ENCODE measurements at places on chromosomes 11 and 22.

GRCh38 chr11:65150509-65151299 is 16.4 kb upstream of the SYVN1 start:
- no peak for DNase-seq

DNA sequence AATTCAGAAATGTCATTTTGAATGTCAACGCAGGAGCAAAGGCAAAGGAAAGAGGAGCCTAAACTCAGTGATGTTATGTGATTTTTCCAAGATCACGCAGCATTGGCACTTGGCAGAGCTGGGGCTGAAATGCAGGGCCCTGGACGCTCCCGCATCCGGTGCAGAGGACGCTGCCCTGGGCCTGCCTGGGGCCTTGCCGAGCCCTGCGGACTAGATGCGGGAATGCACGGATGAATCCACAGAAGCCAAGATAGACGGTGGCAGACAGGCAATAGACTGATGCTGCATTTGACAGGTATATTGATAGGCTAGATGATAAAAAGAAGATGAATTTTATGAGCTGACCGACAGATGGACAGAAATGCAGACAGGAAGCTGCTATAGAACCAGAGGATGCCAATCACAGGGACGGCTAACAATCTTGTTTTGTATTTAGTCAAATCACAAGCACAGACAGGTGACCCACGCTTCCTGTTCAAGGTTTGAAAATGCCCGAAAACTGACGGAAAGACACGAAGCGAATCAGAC is 696 bp upstream of the MARK2 start:
- DNase-seq = no peak

DNA sequence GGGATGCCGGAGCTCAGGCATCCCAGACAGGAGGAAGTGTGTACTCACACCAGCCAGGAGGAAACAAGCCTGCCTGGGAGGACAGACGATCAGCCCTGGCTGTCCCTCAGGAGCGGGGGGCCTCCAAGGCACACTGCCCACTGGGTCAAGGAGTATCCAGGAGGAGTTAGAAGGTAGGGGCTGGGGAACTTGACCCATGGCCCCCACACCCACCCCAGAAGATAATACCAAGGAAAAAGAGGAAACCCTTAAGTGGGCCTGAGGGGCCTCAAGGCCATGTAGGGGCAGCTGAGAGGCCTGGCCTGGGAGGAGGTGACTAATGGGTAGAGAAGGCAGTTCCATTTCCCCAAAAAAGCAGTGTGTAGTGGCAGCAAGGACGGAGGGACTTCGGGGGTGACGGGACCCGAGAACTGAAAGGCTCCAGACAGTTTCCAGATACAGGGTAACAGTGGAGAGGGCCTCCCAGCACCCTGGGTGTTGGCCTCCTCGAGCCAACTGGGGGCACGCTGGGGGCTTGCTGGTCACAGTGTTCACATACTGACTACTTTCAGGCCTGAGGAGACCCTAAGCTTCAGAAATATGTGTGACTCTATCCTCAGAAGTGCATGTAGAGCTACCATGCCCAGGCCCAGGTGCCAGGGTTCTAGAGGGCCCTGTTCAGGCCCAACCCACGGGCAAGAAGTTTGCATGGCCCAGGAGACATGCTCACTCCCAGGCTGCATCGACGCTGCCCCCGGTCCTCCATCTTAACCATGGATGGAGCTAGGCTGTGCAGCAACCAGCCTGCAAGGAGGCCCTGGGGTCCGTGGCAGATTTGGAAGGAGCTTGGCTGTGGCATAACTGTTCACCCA is 75.7 kb upstream of the PITPNB start:
- no peak for DNase-seq

DNA sequence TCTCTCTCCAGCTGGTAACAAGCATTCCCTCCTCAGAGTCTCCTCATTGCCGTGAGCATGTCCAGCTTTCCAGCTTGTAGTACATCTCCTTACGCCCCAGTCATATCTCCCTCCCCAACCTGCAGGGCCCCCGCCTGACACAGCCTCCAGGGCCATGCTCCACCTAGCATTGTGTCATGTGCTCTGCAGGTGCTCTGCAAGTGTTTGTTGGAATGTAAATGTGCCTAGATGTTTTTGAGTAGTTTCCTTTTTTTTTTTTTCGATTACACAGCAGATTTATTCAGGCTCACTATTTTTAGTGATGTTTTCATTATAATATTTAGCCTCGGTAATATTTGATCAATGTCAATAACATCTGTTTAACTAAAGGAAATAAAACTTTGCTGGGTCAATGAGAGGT is 82.5 kb downstream of the NCAM1 start:
- DNase-seq = no peak

DNA sequence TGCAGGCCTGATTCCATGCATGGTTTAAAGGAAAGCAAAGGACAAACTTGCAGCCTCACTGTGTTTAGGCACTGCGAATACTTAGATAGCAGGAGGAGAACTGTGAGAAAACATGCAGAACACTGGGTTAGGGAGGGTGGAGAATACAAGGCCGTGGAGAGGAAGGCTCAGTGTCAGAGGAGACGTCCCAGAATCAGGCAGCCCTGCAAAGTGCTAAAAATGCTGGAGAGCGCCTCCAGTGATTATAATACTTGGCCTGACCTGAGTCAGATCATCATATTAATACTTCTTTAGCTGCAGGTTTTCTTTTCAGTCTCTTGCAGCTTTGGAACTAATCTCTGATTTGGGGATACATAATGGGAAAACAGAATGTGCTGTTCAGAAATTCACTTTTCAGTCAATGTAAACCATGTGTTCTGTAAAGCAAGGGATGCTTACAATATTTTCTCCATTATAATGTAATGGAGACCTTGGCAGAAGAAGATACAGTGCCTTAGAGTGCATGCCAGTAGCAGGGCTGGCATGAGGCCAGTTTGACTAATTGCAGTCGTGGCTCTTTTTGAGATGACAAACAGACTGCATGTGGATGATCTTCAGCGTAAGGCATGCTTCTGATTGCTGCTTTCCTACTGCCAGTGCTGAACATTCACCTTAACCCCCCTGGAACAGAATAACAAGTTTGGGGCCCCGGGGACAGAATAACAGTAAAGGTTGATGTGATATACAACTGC is 16.8 kb downstream of the EXT2 start:
- no peak for DNase-seq

- no peak for DNase-seq
These were observed 7.4 kb downstream of the SYT13 start for GRCh38 chr11:45278714-45279113.

DNA sequence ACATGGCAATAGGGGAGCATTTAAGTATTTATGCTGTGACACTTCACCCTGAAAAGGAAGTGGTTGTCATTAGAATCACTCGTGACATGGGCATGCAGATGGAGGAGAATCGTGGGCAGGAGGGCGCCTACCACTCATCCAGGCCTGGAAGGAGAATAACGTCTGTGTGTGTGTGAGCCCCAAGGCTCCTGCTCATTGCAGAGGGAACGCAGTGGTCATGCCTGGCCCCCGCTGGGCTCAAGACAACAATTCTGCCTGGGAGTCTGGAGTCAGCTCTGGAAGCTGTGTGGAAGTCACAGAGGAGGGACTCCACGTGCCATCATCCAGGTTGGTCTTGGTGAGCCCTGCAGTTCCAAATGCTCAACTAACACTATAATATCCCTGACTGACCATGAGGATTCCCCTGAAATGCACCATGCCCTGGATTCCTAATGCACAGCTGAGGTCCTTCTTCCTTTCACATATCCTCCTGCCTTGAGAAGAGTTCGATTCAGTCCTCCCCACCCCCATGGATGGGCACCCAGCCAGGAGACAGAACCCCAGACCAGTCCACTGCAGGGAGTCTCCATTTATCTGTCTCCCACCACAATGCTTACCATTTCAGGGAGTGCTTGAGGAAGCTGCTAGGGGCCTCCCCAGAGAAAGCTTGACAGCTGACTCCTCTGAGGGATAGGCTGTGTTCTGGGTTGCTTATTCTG is 446.9 kb upstream of the B3GAT1 start:
- no peak for DNase-seq

DNA sequence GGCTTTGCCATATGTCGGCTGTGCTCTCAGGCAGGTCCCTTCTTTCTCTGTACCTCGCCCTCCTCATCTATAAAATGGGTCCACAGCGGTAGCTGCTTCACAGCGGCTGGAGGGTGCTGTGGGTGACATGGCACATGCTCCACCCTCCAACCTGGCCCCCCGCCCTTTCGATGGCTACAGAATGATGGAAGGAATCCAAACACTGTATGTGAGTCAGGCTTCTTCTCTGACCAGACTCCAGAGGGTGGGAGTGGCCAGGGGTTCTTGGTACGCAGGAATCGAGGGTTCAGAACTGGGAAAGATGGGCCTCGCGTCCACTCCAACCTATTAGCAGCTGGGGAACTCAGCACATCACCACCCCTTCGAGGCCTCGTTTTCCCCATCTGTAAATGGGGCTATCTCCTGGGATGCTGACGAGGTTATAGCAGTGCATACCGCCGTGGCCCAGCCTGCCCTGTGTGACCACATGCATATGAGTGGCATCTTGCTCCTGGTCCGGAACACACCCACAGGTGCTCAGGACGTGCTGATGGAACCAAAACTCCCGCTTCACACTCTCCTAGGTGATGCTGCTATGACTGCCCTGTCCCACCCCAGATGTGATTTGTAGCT is 26.4 kb downstream of the MN1 start:
- DNase-seq = no peak

DNA sequence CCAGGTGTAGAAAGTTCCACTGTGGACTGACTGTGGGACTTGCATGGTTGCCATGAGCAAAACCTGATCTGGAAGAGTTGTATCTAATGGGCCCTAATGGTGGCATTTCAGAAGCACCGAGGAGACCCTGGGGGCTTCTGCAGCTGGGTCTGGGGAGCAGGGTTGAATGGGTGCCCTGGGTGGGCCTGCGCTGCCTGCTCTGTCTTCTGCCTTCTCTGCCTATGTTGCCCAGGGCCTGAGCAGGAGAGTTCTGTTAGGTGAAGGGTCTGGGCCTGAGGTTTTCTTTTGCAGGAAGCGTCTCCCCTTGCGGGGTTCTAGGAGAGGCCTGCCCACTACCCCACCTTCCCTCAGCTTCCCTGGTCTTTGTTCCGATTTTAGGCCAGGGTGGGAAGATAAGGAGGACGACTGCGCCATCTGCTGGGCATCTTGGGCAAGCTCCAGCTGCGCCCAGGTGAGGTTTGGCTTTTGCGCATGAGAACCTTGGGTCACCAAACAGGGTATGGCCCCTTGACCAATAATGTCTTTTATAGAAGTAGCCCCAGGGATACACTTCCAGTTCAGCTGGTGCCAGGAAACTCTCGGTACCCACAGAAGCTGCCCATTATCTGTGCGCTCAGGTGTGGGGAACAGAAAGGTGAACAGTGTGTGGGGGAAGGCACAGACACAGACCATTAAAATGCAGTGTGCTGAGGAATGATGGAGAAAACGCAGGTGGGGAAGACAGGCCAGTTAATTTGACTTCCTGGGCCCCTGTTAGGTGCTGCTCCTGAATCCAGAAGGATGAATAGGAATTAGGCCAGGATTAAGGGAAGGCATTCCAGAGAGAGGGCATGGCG is 23.2 kb downstream of the COMMD9 start:
- DNase-seq = peak; percentile 9

DNA sequence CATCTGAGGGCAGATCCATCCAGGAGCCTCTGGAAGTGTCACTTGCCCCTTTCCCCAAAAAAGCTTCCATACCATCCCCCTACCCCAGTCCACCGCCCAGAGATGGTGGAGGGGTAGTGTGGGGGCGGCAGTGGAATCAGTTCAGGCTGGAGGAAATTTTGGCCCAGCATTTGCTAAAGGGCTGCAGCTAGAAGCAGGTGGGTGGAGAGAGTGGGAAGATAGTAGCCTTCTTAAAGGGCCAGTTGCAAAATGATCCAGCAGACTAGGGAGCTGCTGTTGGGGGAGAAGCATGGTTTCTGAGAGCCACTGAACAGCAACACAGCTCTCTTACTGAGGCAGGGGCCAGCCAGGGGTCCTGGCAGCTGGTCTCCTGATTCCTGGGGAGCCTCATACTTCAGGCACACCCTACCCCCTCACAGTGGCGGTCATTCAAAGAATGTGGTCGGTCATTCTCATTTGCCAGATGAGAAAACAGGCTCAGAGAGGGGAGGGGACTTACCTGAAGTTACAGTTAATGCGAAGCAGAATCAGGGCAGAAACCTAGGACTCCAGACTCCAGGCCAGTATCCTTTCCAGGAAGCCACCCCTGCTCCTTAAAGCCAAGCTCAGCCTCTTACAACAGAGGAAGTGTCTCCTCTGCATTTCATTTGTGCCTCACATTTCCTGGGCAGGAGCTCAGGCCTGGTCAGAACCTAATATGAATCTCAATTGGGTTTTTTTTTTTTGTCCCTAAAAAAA is 5.4 kb downstream of the SEC14L2 start:
- DNase-seq = no peak

GRCh38 chr11:2744166-2744565 is 44.4 kb upstream of the KCNQ1OT1 start:
- no peak for DNase-seq

DNA sequence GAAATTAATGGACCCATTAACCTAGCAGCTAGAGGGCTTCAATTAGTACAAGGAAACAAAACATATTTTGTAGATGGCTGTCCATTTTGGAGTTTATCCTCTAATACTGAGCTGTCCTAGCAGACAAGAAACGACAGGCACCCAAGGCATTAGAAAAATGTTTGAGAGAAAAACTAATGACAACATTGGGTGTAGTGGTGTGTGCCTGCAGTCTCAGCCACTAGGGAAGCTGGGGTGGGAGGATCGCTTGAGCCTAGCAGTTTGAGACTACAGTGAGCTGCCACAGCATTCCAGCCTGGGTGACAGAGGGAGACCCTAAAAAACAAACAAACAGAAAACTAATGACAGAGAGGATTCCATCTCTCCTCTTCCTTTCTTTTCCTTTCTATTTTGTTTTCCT is 1.5 kb downstream of the A4GALT start:
- DNase-seq = no peak

- no peak for DNase-seq
These were observed 55.9 kb upstream of the KIRREL3 start for GRCh38 chr11:127056338-127056971.

GRCh38 chr11:126072801-126073594 is 10.3 kb upstream of the CDON start:
- DNase-seq = no peak

GRCh38 chr11:107050121-107050520 is 31.8 kb upstream of the GUCY1A2 start:
- no peak for DNase-seq

DNA sequence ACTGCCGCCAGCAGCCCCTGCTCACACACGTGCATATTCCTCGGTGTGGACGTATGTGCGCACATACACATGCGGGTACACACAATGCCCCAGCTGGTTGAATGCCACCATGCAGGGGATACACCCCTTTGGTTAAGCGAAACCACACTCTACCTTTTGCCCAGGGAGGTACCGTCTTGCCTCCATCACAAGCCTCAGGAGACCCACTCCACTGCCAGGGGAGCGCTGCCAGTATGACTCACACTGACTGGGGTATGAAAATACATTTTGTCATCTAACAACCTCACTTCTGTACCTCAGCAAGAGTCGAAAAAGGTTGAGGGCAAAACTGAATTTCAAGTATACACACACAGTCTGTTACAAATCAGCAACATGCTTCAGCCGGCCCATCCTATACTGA is 39.4 kb downstream of the TMEM45B start:
- DNase-seq = no peak

GRCh38 chr11:36376009-36376887 is 80.2 kb downstream of the PRR5L start:
- DNase-seq = no peak

- no peak for DNase-seq
These were observed 56.3 kb downstream of the KREMEN1 start for GRCh38 chr22:29128891-29129807.

All from NCI-H1930 (cell line).